ENCODE measurements at places on chromosomes 1 and 21.

DNA sequence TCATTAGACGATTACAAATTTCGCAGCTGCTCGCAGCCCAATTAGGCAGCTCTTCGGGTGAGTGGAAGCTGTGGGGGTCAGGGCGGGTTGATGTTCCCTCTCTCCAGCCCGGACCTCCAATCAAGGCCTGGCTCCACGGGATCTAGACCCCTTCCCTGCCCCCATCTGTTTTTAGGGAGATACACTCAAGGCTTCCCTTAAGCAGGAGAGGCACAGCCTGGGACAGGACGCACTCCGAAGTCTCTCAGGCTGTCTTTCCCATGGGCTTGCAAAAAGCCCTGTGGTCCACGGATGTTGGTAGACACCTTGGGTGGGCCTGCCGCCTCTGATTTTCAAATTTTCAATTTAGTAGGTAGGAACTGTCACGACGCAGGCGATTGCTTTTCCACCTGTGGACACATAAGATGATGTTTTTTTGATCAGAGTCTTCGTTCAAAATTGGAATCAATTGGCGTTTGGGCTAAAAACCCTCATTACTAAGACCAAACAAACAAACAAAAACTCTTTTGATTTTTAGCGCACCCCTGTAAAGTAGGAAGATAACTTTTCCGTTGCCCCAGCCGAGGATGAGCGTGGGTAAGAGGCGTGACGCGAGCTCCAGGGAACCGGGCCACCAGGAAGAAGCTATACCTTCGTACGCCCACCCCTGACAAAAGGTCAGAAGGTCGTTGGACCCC lies 2.5 kb upstream of the LHX8 start:
- peaks cover 5% of the 10 kb centered on the region for H3K27me3 ChIP-seq
- H3K27ac ChIP-seq: no peak overlapping the region
- no peak for DNase-seq
- H3K36me3 ChIP-seq: no peaks in the 10 kb centered on the region
- no peaks in the 10 kb centered on the region for H3K4me1 ChIP-seq

DNA sequence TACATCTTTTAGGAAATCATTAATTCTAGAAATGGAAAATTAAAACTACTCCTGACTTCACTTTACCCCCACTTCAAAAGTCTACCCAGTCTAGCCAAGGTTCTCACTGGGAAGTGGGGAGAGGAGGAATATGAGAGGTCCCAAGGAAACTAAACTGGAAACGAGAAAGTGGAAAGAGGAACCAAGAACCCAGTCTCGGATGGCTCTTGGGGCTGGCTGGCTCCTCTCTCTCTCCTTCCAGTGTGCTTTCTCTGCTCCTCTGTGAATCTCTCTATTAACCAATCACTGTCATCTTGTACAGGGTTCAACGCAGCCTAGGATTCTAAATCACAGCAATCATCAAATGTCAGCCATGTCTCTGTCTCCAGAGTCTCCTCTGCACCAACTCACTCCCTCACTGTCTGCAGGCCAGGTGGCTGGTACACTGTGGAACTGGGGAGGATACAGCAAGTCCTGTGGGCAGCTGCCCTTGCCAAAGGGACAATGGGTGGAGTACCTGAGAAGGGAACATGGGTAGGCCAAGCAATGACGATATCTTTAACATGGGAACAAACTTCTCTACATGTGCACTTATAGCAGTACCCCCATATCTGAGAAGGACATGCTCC lies 33.7 kb downstream of the GNB1 start:
- H3K4me1 ChIP-seq: peaks cover 45% of the 10 kb centered on the region
- H3K27me3 ChIP-seq: no peaks in the 10 kb centered on the region
- no peak overlapping the region for H3K4me3 ChIP-seq
- no peaks in the 10 kb centered on the region for H3K36me3 ChIP-seq

GRCh38 chr1:206578068-206578977 lies 33.9 kb downstream of the EIF2D start:
- DNase-seq: no peak
- no peak overlapping the region for H3K4me3 ChIP-seq
- H3K27me3 ChIP-seq: no peaks in the 10 kb centered on the region
- H3K36me3 ChIP-seq: peaks cover under 1% of the 10 kb centered on the region
- H3K4me1 ChIP-seq: peaks cover 98% of the 10 kb centered on the region

DNA sequence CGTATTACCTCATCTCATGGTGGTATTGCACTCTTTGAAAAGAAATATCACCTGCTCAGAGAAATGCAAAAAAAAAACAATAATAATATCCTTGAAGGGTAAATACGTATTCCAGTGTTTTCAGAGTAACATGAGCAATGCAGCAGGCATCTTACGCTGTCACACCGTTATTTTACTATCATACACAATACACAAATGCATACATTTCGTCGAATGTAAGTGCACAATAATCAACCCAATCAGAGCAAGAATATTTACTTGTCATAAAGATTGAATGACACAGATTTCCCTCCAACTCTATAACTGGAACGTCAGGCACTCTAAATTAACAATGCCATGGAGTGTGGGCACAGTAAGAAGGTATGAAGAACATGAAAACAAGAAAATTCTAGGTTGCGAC lies 1050.1 kb downstream of the PLA2G4A start:
- no peak for DNase-seq
- H3K4me1 ChIP-seq: no peaks in the 10 kb centered on the region
- H3K27ac ChIP-seq: no peak overlapping the region
- H3K36me3 ChIP-seq: no peaks in the 10 kb centered on the region

GRCh38 chr1:154730986-154731489 lies 123.1 kb upstream of the ADAR start:
- no peak for DNase-seq
- no peak overlapping the region for H3K27ac ChIP-seq
- no peaks in the 10 kb centered on the region for H3K4me1 ChIP-seq
- H3K36me3 ChIP-seq: no peaks in the 10 kb centered on the region
- H3K4me3 ChIP-seq: no peak overlapping the region
- no peaks in the 10 kb centered on the region for H3K27me3 ChIP-seq

GRCh38 chr1:5855196-5855897 lies 136.9 kb downstream of the NPHP4 start:
- H3K4me1 ChIP-seq: no peaks in the 10 kb centered on the region
- H3K36me3 ChIP-seq: no peaks in the 10 kb centered on the region
- no peak overlapping the region for H3K27ac ChIP-seq
- no peak overlapping the region for H3K4me3 ChIP-seq
- no peaks in the 10 kb centered on the region for H3K27me3 ChIP-seq

DNA sequence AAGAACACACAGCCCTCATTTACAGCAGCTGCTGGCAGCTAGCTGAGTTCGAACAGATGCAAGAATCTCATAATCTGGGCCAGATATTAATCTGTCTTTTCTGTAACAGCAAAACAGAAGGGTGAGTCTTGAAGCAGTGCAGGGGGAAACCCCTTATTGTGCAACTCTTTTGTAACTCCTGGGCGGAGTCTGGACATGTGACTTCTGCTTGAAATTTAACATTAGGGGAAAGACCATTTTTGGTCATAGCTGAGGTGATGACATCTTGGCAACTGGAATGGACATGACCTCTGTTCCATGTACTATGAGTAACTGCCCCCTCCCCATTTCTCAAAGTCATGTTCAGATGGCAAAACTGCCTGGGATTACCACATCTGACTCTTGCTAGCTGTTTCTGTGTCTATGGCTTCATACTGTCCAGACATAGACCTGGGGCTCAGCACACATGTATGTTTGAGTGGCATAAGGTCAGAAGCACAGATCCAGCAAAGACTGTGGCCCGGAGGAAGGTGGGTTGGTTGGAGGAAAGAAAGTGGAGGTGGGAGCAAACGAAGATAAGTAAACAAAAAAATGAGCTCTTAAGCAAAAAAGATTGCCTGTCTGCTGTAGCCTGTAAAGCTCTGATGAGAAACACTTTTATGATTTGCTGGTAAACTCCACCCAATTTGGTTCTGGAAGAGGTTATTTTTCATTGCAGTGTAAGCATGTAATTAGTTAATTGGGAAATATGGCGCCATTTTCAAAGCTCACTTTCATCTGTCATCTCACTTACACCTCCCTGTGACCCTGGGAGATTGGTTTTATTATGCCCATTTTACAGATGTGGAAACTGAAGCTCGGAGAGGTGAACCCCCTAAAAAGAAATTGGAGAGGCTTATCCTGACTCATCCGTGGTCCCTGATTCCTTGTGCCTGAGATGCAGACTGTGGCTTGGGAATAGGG lies 26.1 kb downstream of the ETS2 start:
- H3K4me3 ChIP-seq: no peak overlapping the region
- DNase-seq: peak; percentile 30
- H3K27me3 ChIP-seq: no peaks in the 10 kb centered on the region
- H3K27ac ChIP-seq: no peak overlapping the region
- no peaks in the 10 kb centered on the region for H3K36me3 ChIP-seq

DNA sequence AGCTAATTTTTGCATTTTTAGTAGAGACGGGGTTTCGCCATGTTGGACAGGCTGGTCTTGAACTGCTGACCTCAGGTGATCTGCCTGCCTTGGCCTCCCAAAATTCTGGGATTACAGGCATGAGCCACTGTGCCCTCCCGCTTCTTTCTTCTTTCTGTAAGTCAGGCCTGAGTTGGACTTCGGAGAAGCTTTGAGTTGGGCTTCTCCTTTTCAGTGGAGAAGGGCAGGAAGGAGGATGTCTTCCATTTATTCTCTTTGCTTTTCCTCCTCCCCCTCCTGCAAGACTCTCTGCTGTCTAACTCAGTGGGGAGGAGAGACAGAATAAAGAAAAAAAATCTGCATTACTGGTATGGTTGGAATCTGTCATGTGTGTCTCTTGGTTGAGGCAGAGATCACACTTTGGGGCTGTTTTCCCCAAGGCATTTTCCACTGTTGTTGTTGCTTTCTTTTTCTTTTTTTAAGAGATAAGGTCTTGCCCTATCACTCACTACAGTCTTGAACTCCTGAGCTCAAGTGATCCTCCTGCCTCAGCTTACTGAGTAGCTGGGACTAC lies 13.2 kb upstream of the DEGS1 start:
- DNase-seq: no peak
- peaks cover 29% of the 10 kb centered on the region for H3K4me1 ChIP-seq
- H3K4me3 ChIP-seq: no peak overlapping the region
- H3K27ac ChIP-seq: no peak overlapping the region
- H3K36me3 ChIP-seq: no peaks in the 10 kb centered on the region
- no peaks in the 10 kb centered on the region for H3K27me3 ChIP-seq

- no peak overlapping the region for H3K4me3 ChIP-seq
- H3K36me3 ChIP-seq: no peaks in the 10 kb centered on the region
- H3K4me1 ChIP-seq: no peaks in the 10 kb centered on the region
- no peaks in the 10 kb centered on the region for H3K27me3 ChIP-seq
- DNase-seq: no peak
These were observed 32.5 kb upstream of the TSPAN2 start for GRCh38 chr1:115121793-115122192.

DNA sequence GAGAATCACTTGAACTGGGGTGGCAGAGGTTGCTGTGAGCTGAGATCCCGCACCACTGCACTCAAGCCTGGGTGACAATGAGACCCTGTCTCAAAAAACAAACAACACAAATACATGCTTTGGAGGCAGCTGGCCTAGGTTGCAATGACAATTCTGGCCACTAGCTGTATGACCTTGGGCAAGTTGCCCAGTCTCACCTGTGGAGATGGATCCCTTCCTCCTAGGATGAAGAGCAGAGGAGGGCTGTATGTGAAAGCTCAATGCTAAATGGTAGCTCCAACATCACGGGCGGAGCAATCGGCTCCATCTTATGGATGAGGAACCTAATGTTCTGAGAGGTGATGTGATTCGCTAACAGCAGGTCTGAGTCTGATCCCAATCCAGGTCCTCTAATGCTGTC lies 20.6 kb downstream of the ADORA1 start:
- DNase-seq: no peak
- no peaks in the 10 kb centered on the region for H3K4me1 ChIP-seq
- no peaks in the 10 kb centered on the region for H3K27me3 ChIP-seq
- no peak overlapping the region for H3K4me3 ChIP-seq
- H3K36me3 ChIP-seq: no peaks in the 10 kb centered on the region

GRCh38 chr1:52556641-52557360 lies 3.9 kb upstream of the TUT4 start:
- no peak for DNase-seq
- H3K4me3 ChIP-seq: no peak overlapping the region
- no peaks in the 10 kb centered on the region for H3K27me3 ChIP-seq
- H3K4me1 ChIP-seq: peaks cover 13% of the 10 kb centered on the region

- no peaks in the 10 kb centered on the region for H3K4me1 ChIP-seq
- no peak overlapping the region for H3K27ac ChIP-seq
- no peak overlapping the region for H3K4me3 ChIP-seq
- H3K27me3 ChIP-seq: no peaks in the 10 kb centered on the region
- no peaks in the 10 kb centered on the region for H3K36me3 ChIP-seq
These were observed 21.5 kb downstream of the CLSPN start for GRCh38 chr1:35748326-35748725.

- H3K4me1 ChIP-seq: no peaks in the 10 kb centered on the region
- DNase-seq: no peak
- no peaks in the 10 kb centered on the region for H3K27me3 ChIP-seq
- H3K4me3 ChIP-seq: no peak overlapping the region
- H3K36me3 ChIP-seq: no peaks in the 10 kb centered on the region
- no peak overlapping the region for H3K27ac ChIP-seq
These were observed 60.3 kb downstream of the PGBD5 start for GRCh38 chr1:230365723-230366307.

DNA sequence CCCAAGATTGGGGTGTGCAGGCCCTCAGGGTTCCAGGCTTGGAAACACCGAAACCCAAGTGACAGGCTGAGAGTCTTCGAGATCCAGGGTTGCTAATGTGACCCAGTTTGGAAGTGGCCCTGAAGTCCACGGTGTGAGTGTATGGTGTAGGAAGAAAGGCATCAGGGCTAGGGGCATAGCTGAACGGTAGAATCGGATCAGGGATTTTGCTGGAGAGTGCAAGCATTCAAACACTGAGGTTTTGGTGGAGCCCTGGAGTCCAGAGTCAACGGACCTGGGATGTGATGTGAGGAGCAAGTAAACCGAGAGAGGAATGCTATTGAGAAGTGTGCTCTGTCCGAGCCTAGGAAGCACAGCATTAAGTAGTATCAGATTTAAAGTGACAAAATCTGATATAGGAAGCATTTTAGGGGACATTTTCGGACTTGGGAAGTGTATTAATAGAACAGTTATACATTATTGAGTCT lies 958 bp downstream of the NFYC start:
- peak overlapping the region; percentile 99 for H3K27ac ChIP-seq
- H3K27me3 ChIP-seq: no peaks in the 10 kb centered on the region
- H3K4me3 ChIP-seq: peak overlapping the region; percentile 81
- H3K4me1 ChIP-seq: peaks cover 30% of the 10 kb centered on the region
- no peaks in the 10 kb centered on the region for H3K36me3 ChIP-seq

DNA sequence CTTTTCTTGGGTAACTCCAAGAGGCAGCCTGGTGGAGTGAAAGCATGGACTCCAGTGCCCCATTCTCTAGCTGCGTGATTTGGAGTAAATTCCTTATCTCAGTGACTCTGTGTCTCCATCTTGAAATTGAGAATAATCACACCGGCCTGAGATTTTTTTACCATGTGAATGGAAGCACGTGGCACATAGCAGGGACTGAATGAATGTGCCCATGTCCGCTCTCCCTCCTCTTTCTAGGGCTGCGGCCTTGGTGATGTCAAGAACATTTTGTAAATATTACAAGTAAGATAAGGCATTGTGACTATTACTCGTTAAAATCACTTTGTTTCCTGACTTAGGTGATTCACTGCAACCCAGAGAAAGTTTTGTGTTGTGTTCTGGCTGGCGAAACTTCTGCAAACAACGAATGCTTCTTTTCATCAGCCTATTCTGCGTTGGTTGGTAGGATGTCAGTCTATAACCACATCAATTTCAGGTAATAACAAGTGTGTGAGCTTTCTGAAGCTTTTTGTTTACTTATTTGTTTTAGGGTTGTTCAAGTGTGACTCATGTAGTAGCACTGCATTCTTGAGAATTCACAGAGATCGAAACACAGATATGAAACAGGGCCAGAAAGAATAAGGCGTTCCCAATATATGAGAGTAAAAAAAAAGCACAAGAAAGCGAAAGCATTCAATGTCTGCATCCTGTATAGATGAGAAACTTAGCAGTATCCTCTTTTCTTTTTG lies 135.7 kb upstream of the SLC45A1 start:
- H3K4me1 ChIP-seq: peaks cover 12% of the 10 kb centered on the region
- no peaks in the 10 kb centered on the region for H3K36me3 ChIP-seq
- H3K4me3 ChIP-seq: peak overlapping the region; percentile 21
- peak; percentile 78 for DNase-seq
